ENCODE measurements at places on chromosomes 6 and 20.

DNA sequence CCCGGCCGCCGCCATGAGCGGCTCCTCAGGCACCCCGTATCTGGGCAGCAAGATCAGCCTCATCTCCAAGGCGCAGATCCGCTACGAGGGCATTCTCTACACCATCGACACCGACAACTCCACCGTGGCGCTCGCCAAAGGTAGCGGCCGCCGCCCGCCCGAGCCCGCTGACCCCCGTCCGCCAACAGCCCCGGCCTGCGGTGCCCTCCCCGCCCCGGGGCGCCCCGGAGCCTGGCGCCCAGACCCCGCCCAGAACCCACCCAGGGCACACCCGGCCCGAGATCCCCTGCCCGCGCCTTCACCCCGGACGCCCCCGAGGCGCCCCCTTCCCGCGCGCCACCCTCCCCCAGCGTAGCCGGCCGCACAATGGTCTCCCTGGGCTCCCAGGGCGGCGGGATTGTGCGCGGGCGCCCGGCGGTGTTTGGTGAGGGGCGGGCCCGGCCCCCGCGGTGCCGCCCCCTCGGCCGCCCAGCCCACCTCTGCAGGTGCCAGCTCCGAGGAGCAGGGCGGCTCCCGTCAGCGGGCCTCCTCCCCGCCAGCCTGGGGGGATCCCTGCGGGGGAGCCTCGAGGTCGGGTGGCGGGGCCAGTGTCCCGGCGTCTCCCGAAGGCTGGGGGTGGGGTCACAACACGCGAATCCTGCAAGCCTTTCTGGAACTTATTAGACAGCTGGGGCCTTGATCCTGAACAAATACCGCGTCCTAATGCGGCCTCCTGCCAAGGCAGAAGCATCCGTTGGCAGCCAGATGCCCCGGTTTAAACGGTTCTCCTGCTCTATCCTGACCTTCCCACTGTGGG lies 577 bp downstream of the LSM14B start:
- DNase-seq: peak; percentile 70

DNA sequence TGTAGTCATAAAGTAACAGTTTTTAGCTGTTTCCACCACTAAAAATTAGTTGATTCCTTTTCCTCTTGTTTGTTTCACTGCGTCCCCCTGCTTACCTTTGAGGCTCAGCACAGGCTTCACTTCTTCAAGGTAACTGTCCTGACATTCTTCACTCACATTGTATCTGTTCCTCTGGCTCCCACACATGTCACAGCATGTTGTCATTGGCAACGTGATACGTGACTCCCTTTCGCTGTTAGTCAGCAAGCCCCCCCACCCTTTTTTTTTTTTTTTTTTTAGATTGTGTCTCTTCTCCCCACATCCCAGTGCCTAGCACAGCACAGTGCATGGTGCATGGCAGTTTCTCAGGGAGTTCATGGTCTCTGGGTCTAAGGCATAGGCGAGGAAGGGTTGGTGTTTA lies 13.3 kb downstream of the VAPB start:
- no peak for DNase-seq

DNA sequence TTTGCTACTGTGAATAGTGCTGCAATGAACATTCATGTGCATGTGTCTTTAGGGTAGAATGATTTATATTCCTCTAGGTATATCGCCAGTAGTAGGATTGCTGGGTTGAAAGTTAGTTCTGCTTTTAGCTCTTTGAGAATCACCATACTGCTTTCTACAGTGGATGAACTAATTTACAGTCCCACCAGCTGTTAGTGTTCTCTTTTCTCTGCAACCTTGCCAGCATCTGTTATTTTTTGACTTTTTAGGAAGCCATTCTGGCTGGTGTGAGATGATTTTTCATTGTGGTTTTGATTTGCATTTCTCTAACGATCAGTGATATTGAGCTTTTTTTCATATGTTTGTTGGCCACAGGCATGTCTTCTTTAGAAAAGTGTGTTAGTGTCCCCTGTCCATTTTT lies 40.0 kb downstream of the PLG start:
- no peak for DNase-seq

DNA sequence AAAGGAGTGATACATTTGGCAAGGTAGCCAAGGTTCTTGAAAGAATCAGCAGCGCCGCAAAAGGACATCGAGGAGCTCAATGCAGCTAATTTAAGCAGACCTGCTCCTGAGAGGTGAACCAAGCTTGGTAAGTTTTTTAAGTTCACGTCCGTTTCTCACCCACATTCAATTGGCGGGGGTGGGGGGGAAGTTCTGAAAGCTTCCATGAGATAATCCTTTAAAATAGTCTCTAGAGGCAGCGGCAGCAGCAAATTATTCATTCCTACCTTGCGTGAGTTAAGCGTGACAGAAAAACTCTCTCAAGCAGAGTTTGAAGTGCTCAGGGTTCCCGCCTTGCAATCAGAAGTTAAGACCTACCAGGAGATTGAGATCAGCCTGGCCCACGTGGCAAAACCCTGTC lies 97.3 kb upstream of the NHSL1 start:
- no peak for DNase-seq

- DNase-seq: peak; percentile 70
Measured at GRCh38 chr20:11891776-11892545, 25.7 kb upstream of the BTBD3 start.

- DNase-seq: peak; percentile 78
Measured at GRCh38 chr6:32154514-32155161, 697 bp downstream of the PPT2 start.

GRCh38 chr6:46788791-46789190 lies 4.4 kb upstream of the MEP1A start:
- DNase-seq: no peak

GRCh38 chr6:140077827-140078560 lies 703.5 kb upstream of the CITED2 start:
- no peak for DNase-seq

DNA sequence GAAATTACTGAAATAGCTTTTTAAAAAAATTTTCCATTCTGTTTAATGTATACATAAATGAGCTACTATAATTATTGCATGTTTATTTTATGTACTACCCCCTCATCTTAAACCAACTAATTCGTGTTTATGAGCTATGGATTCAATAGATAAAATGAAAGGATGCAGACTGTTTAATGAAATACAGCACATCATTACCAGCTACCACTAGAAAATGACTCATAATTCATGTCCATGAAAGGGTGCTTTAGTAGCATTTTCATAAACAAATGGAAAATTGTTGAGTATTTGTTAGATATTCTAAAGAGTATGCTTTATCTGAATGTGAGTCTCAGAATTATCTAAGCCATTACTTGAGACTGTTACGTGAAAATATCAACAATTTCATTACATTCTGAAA lies 1590.1 kb downstream of the HACE1 start:
- no peak for DNase-seq

- DNase-seq: no peak
Measured at GRCh38 chr6:143429970-143430369, 20.5 kb downstream of the ADAT2 start.
